Cardiac fibroblast (primary cell): ENCODE measurements at places on chromosomes 3 and 15.

DNA sequence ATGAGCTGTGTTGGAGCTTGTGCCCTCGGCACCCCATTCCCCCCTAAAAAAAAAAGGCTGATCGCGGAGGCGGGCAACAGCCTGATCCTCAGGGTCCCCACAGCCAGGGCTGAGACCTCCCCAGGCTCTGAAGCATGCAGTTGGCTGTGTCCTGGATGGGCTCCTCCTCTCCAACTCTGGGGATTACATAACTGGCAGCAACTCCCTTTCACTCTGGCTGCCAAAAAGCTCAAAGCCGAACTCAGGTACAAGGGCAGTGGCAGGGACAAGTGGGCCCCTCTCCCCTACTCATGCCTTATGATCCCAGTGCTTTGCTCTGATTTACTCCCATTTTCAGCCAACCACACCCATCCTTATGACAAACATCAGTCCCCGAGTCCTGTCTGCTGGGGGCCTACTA is 18.3 kb downstream of the TPRA1 start:
- no peak for DNase-seq

DNA sequence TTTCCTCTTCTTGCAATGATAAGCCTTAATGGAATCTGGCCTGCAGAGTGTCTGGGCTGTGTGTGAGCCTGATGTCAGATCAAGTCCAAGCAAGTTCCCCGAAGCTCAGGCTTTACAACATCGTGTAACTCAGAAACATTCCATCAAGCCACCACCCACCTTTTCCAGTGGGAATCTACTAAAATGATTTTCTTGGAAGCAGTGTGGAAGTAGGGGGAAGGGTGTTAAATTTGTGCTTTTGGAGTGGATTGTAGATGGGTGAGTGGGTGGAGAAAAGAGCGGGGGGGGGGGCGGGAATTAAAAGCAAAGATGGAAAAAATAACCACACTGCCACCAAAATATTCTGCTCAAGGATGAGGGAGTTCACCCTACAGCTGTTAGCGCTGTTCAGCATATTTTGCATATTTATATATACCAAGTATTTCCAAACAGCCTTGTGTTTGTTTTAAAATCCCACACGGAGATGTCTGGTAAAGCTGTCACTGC is 53.6 kb downstream of the VGLL3 start:
- peak; percentile 87 for DNase-seq

DNA sequence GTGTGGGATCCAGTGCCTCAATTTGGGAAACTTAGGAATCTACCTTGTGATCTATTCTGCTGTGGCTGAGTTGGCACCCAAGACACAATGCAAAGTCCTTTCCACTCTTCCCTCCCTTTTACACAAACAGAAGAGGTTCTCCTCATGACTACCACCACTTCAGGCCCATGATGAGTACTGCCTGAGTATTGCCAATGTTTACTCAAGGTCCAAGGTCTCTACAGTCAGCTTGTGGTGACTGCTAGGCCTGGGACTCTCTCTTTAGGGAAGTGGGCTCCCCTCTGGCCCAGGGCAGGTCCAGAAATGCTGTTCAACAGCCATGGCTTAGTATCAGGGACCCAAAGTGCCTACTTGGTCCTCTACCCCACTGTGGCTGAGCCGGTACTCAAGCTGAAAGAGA is 56.8 kb upstream of the PEX5L start:
- DNase-seq, result no peak

- no peak for DNase-seq
Measured at GRCh38 chr15:65066001-65066634, 1.7 kb downstream of the RASL12 start.

- peak; percentile 50 for DNase-seq
Measured at GRCh38 chr15:39869858-39870515, 50.1 kb downstream of the GPR176 start.

- no peak for DNase-seq
Measured at GRCh38 chr3:72082776-72083462, 298.0 kb upstream of the PROK2 start.

- no peak for DNase-seq
Measured at GRCh38 chr3:72312339-72312738, 527.4 kb upstream of the PROK2 start.

GRCh38 chr3:195612075-195612800 is 28.5 kb upstream of the APOD start:
- DNase-seq, result no peak

- DNase-seq, result no peak
Measured at GRCh38 chr3:151931171-151931570, 57.7 kb downstream of the SUCNR1 start.

- no peak for DNase-seq
Measured at GRCh38 chr3:49158103-49158709, 7.9 kb downstream of the CCDC71 start.

GRCh38 chr3:150682279-150682678 is 21.4 kb downstream of the ERICH6 start:
- no peak for DNase-seq

GRCh38 chr15:80645494-80646065 is 49.5 kb upstream of the ABHD17C start:
- DNase-seq, result peak; percentile 28

DNA sequence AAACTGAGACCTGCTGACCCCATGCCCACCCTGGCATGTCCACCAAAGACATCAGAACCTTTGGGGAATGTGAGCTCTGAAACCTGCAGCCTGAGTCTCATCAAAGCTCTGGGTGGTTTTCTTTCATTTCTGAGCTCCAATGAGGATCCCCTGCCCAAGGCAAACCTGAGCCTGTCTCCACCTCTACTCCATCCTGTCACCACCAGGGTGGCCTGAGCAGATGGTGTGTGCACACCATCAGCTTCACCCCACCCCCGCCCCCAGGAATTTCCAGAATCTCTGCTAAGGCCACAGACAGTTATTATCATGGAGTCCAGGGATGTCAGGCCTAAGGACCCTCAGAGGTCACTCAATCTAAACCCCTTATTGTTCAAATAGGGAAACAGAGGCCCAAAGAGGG is 1.3 kb downstream of the XIRP1 start:
- DNase-seq, result no peak

DNA sequence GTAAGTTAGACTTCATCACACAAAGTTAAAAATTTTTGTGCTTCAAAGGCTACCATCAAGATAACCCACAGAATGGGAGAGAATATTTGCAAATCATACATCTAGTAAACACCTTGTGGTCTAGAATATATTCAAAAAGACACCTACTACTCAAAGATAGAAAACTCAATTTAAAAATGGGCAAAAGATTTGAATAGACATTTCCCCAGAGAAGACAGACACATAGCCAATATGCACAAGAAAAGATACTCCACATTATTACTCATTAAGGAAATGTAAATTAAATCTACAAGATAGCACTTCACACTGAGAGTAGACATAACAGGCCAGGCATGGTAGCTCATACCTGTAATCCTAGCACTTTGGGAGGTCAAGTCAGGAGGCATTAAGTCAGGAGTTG is 87.8 kb upstream of the MANF start:
- no peak for DNase-seq

DNA sequence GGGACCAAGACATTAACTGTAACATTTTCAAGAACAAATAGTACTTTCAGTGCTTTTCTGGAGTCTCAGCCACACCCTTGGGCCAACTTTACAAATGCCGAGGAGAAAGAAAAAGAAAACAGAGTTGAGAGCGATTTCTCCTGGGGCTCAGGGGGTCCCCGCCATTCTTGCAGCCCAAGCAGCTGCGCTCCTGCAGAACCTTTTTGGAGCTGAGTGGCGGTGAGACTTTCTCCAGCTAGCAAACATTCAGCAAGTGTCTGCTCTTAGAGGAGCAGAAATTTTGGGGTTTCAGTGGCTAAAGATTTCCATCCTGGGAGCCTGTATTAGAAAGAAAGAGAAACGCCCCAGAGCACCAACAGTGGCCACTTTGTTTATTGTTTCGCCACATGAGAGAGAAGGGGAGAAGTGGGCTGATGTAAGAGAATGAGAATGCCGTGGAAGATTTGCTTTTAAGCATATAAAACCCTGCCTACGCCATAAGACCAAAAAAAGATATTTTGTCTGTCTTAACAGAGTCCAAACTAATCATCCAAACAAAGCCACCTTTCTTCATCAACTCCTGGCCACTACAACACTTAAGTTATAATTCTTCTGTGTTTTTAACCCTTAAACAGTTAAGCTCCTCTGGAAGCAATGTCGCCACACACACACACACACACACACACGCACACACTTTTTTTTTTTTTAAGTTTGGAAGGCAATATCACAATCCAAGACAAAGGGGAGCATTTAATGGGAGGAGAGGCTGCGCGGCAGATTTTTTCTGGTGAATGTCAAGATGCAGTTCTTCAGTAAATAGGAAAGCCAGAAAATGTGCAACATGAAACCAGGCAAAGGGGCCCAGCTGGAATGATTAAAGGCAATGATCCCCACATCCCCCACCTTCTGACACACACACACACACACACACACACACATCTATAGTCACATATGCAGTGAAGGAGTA is 19.2 kb downstream of the EID1 start:
- DNase-seq, result peak; percentile 70

DNA sequence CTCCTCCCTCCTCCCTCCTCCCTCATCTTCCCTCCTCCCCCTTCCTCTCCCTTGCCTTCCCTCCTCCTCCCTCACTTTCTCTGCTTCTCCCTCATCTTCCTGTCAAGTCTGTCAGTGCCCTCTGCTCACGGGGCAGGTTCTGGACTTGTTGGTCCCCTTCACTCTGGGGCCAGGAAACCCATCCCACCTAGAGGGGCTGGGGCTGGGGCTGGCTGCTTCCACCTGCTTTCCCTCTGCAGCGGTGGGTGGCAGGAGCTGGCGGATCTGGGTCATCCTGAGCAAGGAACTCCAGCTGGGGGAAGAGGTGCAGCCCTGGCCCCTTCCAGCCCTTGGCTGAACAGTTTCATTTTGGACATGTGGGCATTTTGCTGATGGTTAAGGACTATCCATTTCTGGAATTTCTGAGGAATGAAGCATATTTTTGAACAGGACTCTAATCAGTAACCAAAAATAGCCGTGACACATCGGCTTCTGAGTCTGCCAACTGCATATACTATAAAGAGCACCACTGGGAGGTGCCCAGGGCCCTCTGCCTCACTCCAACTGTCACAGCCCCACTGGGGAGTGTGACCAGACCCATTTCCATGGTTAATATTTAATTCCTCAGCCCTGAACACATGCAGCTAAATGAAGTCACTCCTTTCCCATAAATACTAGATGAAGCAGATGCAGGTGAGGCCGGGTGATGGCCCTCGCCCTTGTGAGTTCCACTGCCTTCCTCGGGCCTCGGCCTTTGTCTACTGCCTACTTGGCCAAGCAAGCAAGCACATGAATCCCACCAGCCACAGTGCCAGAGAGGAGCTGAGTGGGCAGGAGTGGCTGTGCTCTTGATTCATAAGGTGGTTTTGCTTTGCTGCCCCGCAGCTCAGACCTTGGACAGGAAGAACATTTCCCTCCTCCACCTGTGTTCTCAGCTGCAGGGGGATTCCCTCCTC is 39.8 kb downstream of the CHDH start:
- DNase-seq, result peak; percentile 55

- DNase-seq, result peak; percentile 36
Measured at GRCh38 chr3:156614642-156615511, 59.5 kb upstream of the TIPARP start.

- no peak for DNase-seq
Measured at GRCh38 chr3:188338086-188338485, 184.1 kb downstream of the LPP start.

DNA sequence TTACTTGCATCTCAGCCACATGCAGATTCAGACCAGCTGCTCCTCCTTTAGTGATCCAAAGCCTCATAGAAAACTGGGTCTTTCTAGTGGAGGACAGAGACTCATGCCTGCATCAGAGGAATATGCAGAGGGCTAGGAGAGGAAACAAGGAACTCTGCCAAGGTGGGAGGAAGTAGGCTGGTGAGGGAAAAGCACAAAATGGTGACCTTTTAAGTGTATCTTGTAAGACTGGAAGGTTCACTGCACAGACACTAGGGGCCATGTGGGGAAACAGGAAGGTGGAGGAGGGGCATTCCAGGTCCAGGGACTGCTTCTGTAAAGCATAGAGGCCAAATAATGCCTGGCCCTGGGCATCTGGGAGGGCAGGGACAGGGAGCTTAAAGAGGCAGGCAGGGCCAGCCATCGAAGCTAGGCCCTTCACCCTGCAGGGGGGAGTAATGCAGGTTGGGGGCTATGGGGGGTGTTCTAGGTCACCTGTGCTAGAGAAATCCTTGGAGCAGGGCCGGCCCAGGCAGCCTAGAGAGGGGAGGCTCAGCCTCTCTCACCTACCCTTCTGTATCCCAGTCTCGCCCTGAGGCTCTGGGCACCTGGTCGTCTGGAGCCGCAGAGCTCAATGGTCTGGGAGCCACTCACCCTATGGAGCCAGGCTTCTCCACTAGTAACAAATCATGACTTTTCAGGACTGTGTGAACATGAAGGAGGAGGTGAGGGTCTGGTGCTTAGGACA is 117.7 kb downstream of the DNAJB8 start:
- DNase-seq, result peak; percentile 57

DNA sequence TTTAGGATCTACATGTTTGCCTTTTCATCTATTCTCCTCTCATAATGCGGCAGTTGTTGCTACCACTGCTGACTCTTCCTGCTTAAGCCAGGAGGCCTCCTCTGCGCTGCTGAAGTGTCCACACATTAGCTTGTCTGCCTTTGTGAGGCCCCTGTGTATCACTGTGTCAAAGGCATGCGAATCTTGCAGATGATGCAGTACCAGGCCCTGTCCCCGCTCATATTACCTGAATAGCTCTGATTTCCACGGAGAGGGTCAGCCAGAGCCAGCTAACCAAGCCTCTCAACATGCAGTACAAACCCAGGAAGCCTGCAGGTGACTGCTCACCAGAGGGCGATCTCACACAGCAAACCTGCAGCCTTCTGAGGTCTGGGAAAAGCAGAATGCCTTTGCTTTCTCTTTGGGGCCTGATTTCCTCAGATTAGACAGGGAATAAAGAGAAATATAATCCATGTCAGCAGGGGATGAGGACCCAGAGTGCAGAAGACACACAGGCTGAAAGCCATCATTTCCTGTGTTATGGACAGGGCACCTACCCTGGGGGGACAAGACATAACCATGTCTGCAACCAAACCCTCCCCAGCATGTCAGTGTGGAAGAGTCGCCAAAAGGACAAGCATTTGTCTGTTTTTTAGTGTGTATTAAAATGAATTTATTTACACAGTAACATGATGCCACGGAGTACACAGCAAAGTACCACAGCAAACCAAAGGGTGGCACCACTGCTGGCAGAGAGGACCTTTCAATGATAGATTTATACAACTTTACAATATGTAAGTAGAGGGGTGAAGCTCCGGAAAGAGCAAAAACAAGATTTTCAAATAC is 36.8 kb upstream of the TSPAN3 start:
- DNase-seq, result peak; percentile 75

DNA sequence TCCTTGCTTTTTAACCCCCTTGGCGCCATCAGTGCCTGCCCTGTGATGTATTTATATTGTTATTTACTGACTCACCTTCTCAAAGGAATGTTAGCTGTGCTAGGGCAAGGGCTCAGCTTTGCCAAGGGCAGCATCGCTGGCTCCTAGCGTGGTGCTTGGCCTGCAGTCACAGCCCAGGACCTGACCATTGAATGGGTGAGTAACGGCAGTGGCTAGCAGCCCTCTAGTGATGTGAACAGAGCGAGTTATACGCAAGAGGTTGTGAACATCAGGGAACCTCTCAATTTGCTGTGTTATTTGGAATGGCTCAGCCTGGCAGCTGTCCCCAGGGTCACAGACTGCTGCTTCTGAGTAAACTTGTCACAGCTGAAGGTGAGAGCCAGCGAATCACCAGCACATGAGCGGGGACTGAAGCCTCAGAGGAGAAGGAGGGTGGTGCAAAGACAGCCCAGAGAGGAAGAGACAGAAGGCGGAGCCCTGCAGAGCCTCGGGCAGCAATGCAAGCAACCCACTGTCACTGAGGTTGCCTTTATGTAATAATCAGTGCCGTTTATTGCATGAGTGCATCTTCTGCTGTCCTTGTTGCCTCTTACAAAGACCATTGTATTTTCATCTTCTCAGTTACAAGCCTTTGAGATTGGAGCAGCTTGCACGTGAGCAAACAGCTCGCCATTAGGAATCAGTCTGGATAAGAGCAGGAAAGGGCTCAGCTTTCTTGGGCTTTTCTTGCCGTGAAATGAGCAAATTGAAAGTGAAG is 158.3 kb downstream of the SLCO3A1 start:
- peak; percentile 51 for DNase-seq
